ENCODE measurements at places on chromosomes 16 and 17. TPM values are rescaled to one million over a fixed set of nuclear protein-coding genes. Genes with fewer than 3 reads are reported as not detected.

The NLRC3 gene
- total RNA-seq, result 80.7 TPM

DNA sequence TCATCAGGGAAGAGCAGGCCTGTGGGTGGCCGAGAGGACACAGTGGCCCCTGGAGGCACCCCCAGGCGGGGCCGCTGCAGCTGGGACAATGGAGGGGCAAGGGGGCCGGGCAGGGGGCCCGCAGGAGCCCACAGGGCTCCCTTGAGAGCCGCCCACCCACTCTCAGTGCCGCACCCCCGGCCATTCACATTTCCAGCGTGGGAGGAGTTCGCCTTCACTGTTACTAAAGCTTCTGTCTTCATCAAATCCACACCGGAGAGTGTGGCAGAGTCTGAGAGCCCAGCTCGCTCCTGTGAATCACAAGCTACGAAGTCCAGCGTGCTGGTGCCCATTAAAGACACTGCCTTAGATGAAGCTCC, 20.9 kb upstream of the PVALEF start:
- DNase-seq, result no peak
- no peak overlapping the region for H3K4me3 ChIP-seq
- H3K27ac ChIP-seq, result no peak overlapping the region

The CCL13 gene
- not detected for total RNA-seq

DNA sequence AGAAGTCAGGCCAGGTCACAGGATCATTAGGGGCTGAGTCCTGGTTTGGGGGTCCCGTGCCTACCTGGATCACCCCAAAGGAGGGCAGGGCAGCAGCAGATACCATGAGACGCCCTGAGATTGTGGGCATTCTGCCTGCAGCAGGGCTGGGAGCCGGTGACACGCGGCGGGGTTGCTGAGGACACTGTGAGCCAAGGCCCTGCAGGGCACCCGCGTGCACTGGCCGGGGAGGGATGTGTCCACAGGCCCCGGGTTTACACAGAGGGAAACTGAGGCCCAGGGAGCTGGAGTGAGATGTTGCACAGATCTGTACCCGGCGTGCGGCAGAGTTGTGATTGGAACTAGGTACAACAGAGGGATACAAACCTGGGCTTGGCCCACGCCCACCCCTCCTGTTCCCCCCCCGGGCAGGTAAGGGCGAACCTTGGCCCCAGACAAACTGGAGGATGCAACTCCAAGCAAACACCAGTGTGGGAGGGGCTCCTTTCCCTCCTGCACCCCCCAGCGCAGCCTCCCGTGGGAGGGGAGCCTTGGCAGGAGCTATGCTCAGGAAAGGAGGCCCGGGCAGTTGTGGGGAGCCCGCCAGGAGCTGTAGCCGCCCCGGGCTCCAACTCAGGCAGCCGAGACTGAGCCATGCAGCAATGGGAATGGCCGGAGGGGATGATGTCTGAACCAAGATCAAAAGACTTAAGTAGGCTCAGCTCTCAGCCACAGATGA, 91.3 kb downstream of the ENGASE start:
- H3K27me3 ChIP-seq, result no peaks in the 10 kb centered on the region
- peaks cover 11% of the 10 kb centered on the region for H3K4me1 ChIP-seq
- no peaks in the 10 kb centered on the region for H3K36me3 ChIP-seq
- no peak overlapping the region for H3K4me3 ChIP-seq

The TBC1D3B gene
- 2.4 TPM for total RNA-seq

DNA sequence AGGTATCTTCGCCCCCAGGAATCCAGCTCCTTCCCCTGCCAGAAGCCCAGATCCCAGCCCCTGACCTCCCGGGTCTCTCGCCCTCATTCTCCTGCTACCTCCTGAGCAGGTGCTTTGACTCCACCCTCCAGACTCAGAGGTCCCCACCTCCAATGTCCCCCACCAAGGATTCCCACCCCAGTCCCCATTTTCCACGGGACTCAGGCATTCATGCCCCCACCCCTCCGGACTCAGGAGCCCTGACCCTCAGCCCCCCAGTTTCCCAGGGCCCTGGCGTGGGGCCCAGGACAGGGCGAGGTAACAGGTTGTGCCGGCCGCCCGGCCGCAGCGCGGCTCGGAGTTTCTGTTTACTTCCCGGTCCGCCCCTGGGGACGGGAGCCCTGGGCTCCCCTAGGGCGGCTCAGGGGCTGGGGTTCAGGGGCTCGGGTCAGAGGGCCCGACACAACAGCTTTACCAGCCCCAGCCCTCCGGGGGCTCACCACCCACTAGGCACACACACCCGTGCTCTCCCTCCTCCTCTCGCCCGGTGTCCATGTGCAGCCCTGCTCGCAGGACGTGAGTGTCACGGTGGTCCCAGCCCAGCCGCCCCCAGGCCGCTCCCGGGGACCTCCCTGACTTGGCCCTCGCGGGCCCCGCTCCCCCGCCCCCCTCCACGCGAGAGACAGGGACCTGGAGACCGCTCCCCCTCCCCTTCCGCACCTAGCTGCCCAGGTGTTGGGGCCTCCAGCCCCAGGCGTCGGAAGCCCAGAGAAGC, 595 bp downstream of the BICDL2 start:
- peaks cover 2% of the 10 kb centered on the region for H3K36me3 ChIP-seq
- H3K27me3 ChIP-seq, result peaks cover 78% of the 10 kb centered on the region
- H3K4me1 ChIP-seq, result peaks cover 14% of the 10 kb centered on the region

DNA sequence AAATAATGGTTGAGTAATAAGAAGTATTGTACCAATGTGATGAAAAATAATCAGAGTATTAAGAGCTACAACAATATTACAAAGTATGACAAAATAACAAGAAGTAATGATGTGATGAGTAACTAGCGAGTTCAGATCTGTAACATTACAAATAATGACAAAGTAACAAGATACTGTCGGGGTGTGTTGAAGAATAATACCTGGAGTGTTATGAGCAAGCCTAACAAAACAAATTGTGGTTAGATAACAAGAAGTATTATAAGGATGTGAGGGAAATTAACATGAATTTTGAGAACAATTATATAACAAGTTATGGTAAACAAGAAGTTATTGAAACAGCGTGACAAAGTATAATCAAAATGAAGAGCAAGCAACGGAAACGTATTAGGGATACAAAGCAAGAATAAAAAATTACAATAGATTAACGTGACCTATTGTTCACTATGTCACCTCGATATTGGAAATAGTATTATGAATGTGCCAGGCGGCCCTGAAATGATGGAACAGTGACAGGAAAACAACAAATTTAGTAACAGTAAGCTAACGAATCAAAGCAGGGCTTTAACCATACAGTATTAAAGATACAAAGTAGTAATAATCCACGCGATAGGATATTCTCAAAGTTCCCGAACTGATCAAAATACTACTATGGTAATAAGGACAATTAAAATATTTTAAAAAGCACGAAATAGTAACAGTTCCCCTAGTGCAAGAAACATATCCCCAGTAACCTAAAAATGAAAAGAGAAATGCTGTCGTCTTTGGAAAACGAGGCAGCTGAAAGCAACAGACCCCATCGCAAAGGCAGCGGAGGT, 1.6 kb downstream of the TBX4 start:
- no peak overlapping the region for H3K27ac ChIP-seq
- peaks cover 73% of the 10 kb centered on the region for H3K27me3 ChIP-seq
- no peak for DNase-seq
- H3K36me3 ChIP-seq, result no peaks in the 10 kb centered on the region

GRCh38 chr17:3282901-3283300, 15.3 kb downstream of the OR3A1 start:
- no peak overlapping the region for H3K4me3 ChIP-seq
- H3K27me3 ChIP-seq, result no peaks in the 10 kb centered on the region
- H3K4me1 ChIP-seq, result no peaks in the 10 kb centered on the region
- H3K27ac ChIP-seq, result no peak overlapping the region
- no peak for DNase-seq

Data from activated CD4-positive, alpha-beta T cell treated with anti-CD3 and anti-CD28 coated beads, Interleukin-2, amount 10 ng/mL, durations not matched to agents 7 days and 5 days (primary cell).